ENCODE measurements at places on chromosomes 16 and 17. TPM values are rescaled to one million over a fixed set of nuclear protein-coding genes. Genes with fewer than 3 reads are reported as not detected.

The KRT33A gene
- not detected for total RNA-seq

The OR2C1 gene
- total RNA-seq = not detected

The CETP gene
- total RNA-seq = 0.49 TPM

The RHBDL1 gene
- total RNA-seq = 1.3 TPM

The SYNGR3 gene
- 0.36 TPM for total RNA-seq

The ABI3 gene
- 12.3 TPM for total RNA-seq

The CDH16 gene
- total RNA-seq = not detected

The TEKT5 gene
- 0.29 TPM for total RNA-seq

The ATF7IP2 gene
- 15.5 TPM for total RNA-seq

The KRT20 gene
- total RNA-seq = not detected

DNA sequence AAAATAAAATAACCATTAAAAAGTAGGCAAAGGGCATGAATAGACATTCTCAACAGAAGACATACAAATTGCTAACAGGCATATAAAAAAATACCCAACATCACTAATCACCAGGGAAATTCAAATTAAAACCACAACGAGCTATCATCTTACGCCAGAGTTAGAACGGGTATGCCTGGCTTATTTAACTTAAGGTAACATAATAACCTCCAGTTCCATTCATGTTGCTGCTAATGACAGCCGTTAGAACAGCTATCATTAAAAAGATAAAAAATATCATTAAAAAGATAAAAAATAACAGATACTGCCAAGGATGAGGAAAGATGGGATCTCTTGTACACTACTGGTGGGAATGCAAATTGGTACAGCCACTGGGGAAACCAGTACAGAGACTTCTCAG, 89.3 kb downstream of the GAS7 start:
- H3K4me3 ChIP-seq = no peak overlapping the region
- H3K27me3 ChIP-seq = no peaks in the 10 kb centered on the region
- no peak overlapping the region for H3K27ac ChIP-seq
- no peaks in the 10 kb centered on the region for H3K36me3 ChIP-seq
- H3K4me1 ChIP-seq = no peaks in the 10 kb centered on the region
- no peak for DNase-seq

GRCh38 chr16:10744370-10745030, 858 bp downstream of the NUBP1 start:
- peak; percentile 67 for DNase-seq
- peak overlapping the region; percentile 9 for H3K27ac ChIP-seq
- no peak overlapping the region for H3K4me3 ChIP-seq
- no peaks in the 10 kb centered on the region for H3K36me3 ChIP-seq
- H3K4me1 ChIP-seq = no peaks in the 10 kb centered on the region
- H3K27me3 ChIP-seq = no peaks in the 10 kb centered on the region

DNA sequence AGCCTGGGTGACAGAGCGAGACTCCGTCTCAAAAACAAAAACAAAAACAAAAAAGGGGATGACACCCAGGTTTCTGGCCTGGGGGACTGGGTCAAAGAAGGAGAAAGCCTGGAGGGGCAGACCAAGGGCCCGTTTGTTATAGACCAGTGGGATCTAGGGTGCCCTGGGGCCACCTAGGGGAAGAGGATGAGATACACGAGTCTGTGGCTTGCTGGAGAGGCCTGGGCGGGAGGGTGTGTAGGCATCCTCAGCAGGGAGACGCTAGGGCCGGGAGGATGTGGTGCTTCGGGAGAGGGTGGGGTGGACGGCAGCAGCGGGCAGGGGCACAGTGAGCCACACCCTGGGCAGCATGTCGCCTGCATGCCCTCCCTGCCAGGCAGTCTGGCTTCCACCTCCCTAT, 17.1 kb upstream of the CRK start:
- no peak overlapping the region for H3K4me3 ChIP-seq
- no peaks in the 10 kb centered on the region for H3K4me1 ChIP-seq
- peaks cover 19% of the 10 kb centered on the region for H3K36me3 ChIP-seq
- H3K27ac ChIP-seq = no peak overlapping the region
- no peak for DNase-seq
- H3K27me3 ChIP-seq = no peaks in the 10 kb centered on the region

GRCh38 chr16:880471-881171, 80.1 kb upstream of the GNG13 start:
- no peaks in the 10 kb centered on the region for H3K4me1 ChIP-seq
- H3K27ac ChIP-seq = no peak overlapping the region
- peak; percentile 22 for DNase-seq
- no peaks in the 10 kb centered on the region for H3K27me3 ChIP-seq
- no peak overlapping the region for H3K4me3 ChIP-seq
- no peaks in the 10 kb centered on the region for H3K36me3 ChIP-seq

GRCh38 chr16:23348579-23349469, 46.7 kb downstream of the SCNN1B start:
- no peak overlapping the region for H3K4me3 ChIP-seq
- H3K4me1 ChIP-seq = no peaks in the 10 kb centered on the region
- H3K36me3 ChIP-seq = no peaks in the 10 kb centered on the region
- H3K27me3 ChIP-seq = no peaks in the 10 kb centered on the region

GRCh38 chr17:34151102-34151501, 104.0 kb upstream of the CCL2 start:
- H3K4me3 ChIP-seq = no peak overlapping the region
- no peaks in the 10 kb centered on the region for H3K36me3 ChIP-seq
- DNase-seq = no peak
- no peaks in the 10 kb centered on the region for H3K27me3 ChIP-seq
- H3K4me1 ChIP-seq = no peaks in the 10 kb centered on the region

GRCh38 chr16:81831722-81832126, 52.6 kb downstream of the PLCG2 start:
- H3K4me1 ChIP-seq = no peaks in the 10 kb centered on the region
- H3K36me3 ChIP-seq = no peaks in the 10 kb centered on the region
- DNase-seq = peak; percentile 83
- no peak overlapping the region for H3K27ac ChIP-seq
- no peaks in the 10 kb centered on the region for H3K27me3 ChIP-seq

- DNase-seq = peak; percentile 31
- H3K36me3 ChIP-seq = no peaks in the 10 kb centered on the region
- no peaks in the 10 kb centered on the region for H3K27me3 ChIP-seq
- H3K4me1 ChIP-seq = peaks cover 5% of the 10 kb centered on the region
- H3K27ac ChIP-seq = no peak overlapping the region
Observed at GRCh38 chr17:50641357-50641756, 6.7 kb downstream of the ABCC3 start.

DNA sequence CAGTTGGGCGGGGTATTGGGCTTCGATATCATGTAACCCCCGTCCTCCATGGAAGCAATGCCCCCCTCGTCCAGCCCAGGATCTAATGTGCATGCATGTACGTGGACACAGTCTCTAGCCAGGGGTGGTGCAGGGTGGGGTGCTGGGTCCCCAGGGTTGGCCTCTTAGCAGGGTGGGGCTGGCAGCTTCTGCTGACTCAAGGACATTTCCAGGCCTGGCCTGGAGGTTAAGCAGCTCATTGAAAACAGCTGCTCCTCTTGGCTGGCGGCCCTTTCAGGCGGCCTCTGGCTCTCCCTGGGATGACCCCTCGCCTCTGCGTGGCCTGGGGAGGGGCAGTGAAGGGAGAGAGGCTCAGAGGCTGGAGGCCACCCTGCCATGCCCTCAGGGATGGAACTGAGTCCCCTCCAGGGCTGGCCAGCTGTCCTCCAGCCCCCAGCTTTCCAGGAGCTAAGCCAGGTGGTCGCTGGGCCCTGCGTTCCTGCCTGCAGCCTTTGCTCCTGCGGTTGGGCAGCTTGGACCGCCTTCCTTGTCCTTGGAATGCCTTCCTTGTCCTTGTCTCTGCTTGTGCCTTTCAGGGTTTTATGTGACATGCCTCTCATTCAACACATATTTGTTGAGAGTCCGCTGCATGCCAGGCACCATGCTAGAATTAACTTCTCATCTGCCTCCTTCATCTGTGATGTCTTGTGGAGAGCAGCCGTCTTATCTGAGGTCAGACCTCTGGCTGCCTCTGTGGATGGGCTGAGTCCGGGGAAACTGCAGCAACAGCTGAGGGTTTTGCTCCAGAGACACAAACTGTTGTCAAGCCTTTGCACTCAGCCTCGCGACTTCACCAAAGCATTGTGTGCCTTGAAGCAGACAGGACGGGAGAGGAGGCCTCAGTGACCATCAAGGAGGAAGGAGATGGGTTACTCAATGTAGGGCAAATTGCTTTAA, 26.6 kb downstream of the MRC2 start:
- H3K4me3 ChIP-seq = no peak overlapping the region
- DNase-seq = peak; percentile 86
- no peaks in the 10 kb centered on the region for H3K4me1 ChIP-seq
- no peaks in the 10 kb centered on the region for H3K36me3 ChIP-seq
- H3K27ac ChIP-seq = no peak overlapping the region

GRCh38 chr16:84700446-84701300, 873 bp downstream of the USP10 start:
- H3K4me3 ChIP-seq = peak overlapping the region; percentile 78
- DNase-seq = no peak
- no peaks in the 10 kb centered on the region for H3K36me3 ChIP-seq
- peak overlapping the region; percentile 17 for H3K27ac ChIP-seq
- H3K4me1 ChIP-seq = no peaks in the 10 kb centered on the region

- no peak overlapping the region for H3K4me3 ChIP-seq
- H3K4me1 ChIP-seq = no peaks in the 10 kb centered on the region
- no peak overlapping the region for H3K27ac ChIP-seq
- H3K27me3 ChIP-seq = no peaks in the 10 kb centered on the region
Observed at GRCh38 chr16:80619824-80620223, 79.0 kb downstream of the DYNLRB2 start.

- no peaks in the 10 kb centered on the region for H3K36me3 ChIP-seq
- no peak for DNase-seq
- H3K4me1 ChIP-seq = no peaks in the 10 kb centered on the region
- no peaks in the 10 kb centered on the region for H3K27me3 ChIP-seq
- H3K27ac ChIP-seq = no peak overlapping the region
- H3K4me3 ChIP-seq = no peak overlapping the region
Observed at GRCh38 chr17:79671085-79671694, 59.6 kb upstream of the ENPP7 start.

DNA sequence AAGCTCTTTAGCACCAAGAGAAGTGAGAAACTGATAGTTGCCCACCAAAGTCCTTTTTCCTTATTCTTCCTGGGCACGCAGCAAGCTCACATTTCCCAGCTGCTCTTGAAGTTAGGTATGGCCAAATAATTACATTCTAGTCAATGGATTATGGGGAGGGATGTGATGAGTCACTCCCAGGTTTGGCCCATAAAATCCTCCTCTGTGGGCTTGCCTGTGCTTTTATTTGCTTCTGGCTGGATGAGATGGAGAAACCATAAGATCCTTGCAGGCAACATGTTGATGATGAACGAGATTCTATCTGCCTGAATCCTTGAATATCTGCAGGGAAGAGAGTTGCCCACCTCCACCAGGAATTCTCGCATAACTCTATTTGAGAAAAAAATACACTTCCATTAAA, 568.3 kb upstream of the SALL1 start:
- DNase-seq = no peak
- no peaks in the 10 kb centered on the region for H3K4me1 ChIP-seq
- no peak overlapping the region for H3K4me3 ChIP-seq
- no peaks in the 10 kb centered on the region for H3K36me3 ChIP-seq
- no peaks in the 10 kb centered on the region for H3K27me3 ChIP-seq

DNA sequence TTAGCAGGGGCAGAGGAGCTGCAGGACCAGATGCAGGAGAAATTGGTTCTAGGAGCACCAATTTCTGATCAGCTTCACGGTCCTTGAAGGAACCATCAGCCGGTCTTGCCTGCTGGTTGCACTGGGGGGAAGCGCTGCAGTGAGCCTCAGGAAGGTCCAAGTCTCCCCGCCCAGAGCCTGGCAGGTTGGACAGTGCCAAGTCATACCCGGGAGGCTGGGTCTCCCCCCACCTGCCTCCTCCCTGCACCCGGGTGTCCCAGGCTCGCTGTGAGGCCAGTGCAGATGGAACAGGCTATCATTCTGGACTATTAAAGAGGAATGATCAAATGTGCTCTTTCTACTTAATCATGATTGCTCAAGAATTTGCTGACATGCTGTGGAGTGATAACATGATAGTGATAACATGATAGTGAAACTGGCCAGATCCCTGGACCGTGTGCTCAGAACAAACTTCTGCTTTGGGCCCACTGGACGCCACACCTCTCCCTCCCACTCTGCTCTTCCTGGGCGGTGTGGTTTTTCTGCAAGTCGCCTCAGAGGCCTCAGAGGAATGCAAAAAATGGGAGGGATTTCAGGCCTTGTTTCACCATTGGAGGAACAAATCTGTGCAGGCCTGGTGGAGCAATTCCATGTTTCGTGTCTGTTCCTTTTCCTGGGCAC, 236.0 kb downstream of the IRF8 start:
- no peak overlapping the region for H3K27ac ChIP-seq
- H3K36me3 ChIP-seq = no peaks in the 10 kb centered on the region
- H3K27me3 ChIP-seq = no peaks in the 10 kb centered on the region
- H3K4me1 ChIP-seq = no peaks in the 10 kb centered on the region
- no peak overlapping the region for H3K4me3 ChIP-seq
- no peak for DNase-seq

DNA sequence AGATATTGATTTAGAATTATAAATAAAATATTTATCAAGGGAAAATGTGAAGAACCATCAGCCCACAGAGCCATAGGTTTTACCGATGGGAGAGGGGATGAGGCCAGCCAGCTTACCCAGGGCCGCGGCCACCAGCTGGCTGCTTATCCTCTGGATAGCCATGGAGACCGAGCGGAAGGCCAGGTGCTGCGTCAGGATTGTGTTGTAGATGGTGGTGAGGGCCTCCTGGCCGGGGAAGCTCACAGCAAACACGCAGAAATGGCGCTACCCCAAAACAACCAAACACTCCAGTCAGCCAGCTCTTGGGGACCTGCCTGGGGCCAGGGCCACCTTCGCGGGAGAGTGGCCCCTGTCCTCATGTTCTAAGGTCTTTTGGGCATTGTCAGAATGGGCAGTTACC, 97.8 kb downstream of the DNAH17 start:
- no peaks in the 10 kb centered on the region for H3K27me3 ChIP-seq
- no peak overlapping the region for H3K4me3 ChIP-seq
- no peaks in the 10 kb centered on the region for H3K4me1 ChIP-seq
- DNase-seq = no peak
- no peak overlapping the region for H3K27ac ChIP-seq

DNA sequence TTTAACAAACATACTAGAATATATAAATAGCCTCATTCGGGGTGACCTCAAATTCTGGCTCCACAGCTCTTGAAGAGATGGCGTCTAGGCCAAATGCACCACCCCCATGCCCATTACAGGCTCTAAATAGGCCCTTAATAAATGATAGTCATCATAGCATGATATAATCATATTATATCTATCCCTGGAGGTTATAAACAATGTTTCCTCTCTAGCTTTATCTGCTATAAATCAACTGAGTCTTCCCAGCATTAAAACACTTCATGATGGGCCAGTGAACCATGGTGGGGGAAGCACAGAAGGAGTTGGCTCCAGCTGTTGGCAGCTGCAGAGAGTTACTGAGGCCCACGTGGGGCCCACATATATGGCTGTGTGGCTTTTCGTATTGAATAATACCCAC, 214.9 kb upstream of the MPHOSPH6 start:
- no peak overlapping the region for H3K4me3 ChIP-seq
- DNase-seq = no peak
- H3K36me3 ChIP-seq = no peaks in the 10 kb centered on the region
